ENCODE measurements at places on chromosomes 1 and 21.

DNA sequence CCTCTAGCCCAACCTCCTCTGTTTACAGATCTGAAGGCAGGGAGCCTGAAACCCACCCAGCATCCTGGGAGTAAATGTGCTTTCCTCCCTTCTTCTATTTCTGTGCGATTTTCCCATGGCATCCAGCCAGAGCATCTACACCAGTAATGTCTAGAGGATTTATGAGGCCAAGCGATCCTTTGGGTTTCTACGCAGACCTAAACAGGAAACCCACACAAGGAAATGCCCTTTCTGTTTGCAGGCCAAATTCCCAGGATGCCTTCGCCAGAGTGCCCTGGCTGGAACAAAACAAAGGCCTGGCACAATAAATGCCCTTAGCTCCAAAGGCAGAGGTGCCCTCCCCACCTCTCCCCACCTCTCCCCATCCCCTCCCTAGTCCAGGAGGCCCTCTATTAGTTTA, 110.5 kb upstream of the CDC42BPA start:
- no peak for DNase-seq

DNA sequence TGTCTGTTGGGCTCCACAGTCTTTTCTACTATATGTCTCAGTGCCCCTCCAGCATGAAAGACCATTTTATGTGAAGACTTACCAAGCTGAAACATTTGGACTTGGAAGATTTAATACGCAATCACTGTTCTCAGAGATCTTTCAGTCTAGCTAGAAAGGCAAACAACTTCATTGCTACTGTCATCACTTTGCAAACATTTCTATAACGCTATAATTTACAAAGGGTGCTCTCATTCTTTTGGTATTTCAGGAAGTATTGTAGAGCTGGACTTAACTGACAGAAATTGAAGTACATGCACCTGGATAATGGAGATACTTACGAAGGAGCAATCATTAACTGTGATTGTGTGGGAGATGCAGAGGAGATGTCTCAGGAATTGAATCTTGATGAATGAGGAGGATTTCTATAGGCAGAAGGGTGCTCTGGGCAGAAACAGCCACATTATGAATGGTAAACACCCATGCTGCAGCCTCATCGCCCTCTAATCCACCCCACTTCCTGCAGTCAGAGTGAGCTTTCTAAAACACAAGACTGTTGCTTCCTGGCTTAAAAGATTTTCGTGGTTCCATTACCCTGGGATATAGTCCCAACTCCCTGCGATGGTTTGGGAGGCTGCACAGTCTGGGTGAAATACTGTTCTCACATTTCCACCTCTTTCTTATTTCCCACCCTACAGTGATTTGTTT, 75.1 kb upstream of the GNG12 start:
- DNase-seq, result no peak

- DNase-seq, result no peak
Observed at GRCh38 chr21:25491267-25491666, 116.0 kb downstream of the MRPL39 start.

DNA sequence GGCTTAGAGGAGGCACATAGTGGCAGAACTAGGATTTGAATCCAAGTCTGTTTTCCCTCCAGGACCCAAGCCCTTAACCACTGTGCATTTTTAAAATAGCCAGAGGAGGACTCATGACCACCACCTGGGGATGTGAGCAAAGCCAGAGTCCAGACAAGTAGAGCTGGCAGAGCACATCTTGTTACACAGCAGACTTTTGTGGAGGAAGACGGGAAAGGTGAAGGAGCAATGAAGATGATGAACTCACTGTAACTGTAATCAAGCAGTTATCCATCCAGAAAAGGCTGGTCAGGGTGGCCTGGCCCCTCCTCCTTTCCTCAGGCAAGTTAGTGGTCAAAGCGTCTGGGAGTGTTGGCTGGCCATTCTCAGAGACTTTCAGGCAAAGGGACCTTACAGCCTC, 50.9 kb downstream of the SLC44A3 start:
- DNase-seq, result no peak

DNA sequence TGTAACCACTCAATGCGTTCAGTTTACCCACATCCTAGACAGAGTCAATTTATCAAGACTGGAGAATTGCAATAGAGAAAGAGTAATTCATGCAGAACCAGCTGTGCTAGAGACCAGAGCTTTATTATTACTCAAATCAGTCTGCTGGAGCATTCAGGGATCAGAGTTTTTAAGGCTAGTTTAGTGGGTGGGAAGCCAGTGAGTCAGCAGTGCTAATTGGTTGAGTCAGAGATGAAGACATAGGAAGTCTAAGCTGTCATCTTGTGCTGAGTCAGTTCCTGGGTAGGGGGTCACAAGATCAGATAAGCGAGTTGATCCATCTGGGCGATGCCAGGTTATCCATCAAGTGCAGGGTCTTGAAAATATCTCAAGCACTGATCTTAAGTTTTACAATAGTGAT, 499.6 kb downstream of the MRPL39 start:
- DNase-seq, result no peak

DNA sequence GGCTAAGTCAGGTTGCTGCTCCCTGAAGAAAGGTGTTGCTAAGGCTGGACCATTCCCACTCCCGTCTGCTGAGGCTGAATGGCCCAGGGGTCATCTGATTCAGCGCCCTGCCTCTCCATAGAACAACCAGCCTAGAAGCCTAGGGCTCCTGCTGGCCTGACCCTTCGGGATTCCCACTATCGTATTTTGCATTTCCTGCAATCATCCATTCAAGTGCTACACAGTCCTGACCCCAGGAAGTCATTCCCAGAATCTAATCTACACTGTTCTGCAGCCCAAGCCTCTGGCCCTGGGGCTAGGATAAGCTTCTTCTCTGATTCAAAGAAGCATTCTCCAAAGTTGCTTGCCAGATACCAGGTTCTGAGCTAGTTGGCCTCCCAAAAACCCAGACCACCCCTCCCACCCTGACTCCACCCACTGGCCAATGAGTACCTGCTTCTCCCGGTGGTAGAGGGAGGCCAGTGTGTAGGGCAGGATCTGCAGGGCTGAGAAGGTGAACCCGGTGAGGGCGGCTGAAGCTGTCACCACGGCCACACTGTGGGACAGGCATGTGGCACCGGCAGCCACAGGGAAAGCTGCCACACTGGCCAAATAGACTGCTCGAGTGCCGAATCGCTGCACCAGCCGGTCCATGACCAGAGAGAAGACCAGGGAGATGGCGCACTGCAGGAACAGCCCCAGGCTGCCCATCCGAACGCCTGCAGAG, 18.7 kb downstream of the SLC45A3 start:
- DNase-seq, result no peak

DNA sequence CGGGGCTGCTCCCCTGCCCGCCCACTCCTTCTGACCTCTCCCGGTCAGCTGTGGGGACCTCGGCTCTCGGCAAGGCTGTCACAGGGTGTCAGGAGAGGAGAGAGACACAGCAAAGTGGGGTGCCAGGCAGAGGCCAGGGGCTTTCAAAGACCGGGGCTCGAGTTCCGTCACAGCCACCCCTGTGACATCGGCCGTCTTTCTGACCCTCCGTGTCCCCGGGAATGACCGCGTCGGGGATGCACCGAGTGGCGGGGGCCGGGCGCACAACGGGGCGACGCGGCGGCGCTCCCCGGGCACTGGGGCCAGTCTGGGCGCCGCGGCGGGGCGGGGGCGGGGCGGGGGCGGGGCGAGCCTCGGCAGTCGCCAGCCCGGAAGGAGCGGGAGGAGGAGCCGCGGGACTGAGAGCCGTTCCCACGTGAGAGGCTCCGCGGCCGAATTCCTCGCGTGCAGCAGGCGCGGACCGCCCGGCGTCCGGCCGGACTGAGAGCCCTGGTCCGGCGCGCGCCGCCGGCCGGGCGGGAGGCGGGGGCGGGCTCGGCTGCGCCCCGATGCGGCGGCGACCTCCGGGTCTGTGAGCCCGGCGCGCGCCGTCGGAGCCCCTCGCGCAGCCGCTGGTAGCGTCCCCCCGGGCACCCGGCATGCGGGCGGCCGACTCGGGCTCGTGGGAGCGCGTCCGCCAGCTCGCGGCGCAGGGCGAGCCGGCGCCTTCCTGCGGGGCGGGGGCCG, 229.7 kb upstream of the TMEM51 start:
- no peak for DNase-seq

DNA sequence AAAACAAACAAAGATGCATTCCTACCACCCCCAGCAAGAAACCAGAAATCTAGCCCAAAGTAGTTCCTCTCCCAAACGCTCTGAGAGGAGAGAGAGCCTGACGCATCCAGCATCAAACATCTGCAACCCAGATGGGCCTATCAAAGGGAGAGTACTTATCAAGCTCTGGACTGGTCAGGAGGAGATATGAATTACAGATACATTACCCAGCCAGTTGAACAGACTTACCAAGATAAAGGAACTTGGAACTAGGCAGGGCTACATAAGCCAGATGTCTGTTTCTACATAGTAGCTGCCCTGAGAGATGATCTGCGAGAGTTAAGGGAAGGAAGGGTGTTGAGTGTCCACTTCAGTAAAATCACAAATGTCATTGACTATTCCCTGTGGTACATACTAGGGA, 138.4 kb downstream of the PAPPA2 start:
- no peak for DNase-seq

DNA sequence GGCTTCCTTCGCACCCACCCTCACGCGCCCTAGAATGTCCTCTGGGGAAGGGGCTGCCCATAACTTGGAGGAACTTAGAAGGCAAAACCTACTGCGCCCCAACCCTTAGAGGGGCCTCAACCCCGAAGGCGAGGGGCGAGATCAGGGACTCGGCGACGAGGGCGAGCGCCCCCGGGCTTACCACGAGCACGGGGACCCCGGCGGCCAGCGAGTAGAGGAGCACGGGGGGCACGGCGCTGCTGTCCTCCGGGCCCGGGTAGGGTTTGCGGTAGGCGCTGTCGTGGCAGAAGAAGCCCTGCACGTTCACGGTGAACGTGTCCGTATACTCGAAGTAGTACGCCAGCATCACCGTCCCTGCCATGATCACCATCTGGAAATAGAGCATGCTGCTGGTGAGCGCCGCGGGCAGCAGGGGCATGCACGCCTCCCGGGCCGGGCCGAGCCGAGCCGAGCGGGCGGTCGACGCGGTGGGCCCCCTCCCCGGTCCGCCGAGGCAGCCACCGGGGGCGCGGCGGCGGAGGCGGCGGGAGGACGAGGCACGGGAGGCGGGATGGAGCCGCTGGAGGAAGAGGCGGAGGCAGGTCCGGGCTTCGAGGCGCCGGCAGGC, 304 bp downstream of the PLPPR5 start:
- no peak for DNase-seq

GRCh38 chr1:187734427-187734826, 905.7 kb downstream of the PLA2G4A start:
- DNase-seq, result no peak

- no peak for DNase-seq
Observed at GRCh38 chr1:19552291-19553010, 67.1 kb upstream of the CAPZB start.

GRCh38 chr1:59541891-59542290, 245.0 kb downstream of the FGGY start:
- no peak for DNase-seq

- no peak for DNase-seq
Observed at GRCh38 chr21:34262469-34262845, 101.3 kb upstream of the KCNE2 start.

Data from stimulated activated CD8-positive, alpha-beta memory T cell treated with anti-CD3 and anti-CD28 coated beads, Interleukin-15, amount 100 ng/mL, for 24 hours (primary cell).